ENCODE measurements at places on chromosomes 3 and 15. TPM values are rescaled to one million over a fixed set of nuclear protein-coding genes. Genes with fewer than 3 reads are reported as not detected.
A peak's percentile ranks its signal among the peaks of the same experiment; 100 is the strongest.

SST gene
- total RNA-seq = 482 TPM

PLSCR5 gene
- total RNA-seq = not detected

DNA sequence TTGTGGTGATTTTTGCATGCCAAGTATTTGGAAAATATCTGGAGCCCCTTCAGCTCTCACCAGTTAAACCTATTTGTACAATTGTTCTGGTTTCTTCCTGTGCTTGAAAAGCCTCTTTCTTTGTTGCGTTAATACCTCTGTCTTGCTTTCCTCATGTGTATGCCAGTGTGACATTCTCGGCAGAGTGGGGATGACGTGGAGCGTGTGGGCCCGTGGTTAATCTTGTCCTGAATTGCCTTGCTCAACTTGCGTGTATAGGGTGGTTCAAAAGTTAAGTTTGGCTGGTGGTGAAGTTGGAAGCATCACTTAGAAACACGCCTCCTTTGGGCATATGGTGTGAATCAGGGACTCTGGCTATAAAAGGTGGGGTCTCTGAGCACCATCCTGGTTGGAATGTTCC lies 67.1 kb downstream of the IGF1R start:
- DNase-seq = no peak

FRMD5 gene
- 1.3 TPM for total RNA-seq

DNA sequence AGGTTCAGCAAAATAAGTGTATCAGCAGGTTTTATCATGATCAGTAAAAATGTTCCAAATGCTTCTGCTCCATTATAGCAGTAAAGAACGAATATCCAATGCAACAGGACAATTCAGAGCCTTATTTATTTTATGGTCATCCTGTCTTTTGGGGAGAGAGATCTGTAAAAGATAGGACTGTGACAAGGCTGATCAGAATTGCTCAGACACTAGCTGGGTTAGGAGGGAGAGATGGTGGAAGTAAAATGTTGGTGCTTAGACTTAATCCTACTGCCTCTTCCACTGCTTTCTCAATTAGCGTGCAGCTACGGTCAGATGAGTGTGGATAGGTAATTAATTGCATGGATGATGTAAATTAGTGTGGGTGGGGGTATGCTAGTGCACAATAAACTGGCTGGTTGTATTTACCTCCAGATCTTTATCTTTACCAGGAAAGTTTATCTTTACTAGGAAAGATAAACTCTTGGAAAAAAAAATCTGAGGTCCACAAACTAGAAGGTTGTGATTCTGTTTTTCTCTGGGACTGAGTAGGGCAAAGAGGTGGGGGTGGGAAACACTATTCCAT lies 2.2 kb downstream of the EID1 start:
- no peak for DNase-seq

CYP1A1 gene
- not detected for total RNA-seq

DNA sequence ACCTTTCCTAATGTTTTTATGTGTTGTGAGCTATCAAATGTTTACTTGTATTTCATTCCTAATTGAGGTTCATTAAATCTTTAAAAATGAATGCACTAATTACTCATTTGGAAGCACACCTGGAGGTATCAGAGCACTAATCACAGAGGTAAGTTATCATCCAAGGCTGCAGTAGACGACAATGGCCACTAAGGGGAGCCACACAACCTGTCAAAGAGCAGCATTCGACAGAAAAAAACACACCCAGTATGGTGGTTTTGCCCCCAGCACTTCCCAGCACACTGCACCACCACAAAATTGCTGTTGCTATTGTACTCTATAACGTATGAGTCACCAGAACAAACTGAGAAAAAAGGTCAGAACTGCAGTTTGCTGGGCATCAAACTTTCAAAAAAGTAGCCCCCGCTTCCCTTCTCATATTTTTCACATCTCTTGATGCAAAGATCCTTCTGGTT lies 205.9 kb upstream of the IGF1R start:
- DNase-seq = peak; percentile 70

GRCh38 chr3:123660900-123661299 lies 76.0 kb upstream of the HACD2 start:
- peak; percentile 91 for DNase-seq

CCR8 gene
- not detected for total RNA-seq

SECISBP2L gene
- total RNA-seq = 23.9 TPM

- no peak for DNase-seq
Observed at GRCh38 chr15:23538648-23539047, 26.8 kb upstream of the MKRN3 start.

COX5A gene
- total RNA-seq = 50.1 TPM

JMJD7 gene
- total RNA-seq = 2.0 TPM

MGLL gene
- 20.2 TPM for total RNA-seq
